Activated T-helper 1 cell treated with Interleukin-2 at 50 U/mL for 16 hours (primary cell): ENCODE measurements at places on chromosomes 7 and 10.

- no peak for DNase-seq
Measured at GRCh38 chr7:66239467-66239856, 34.3 kb downstream of the TPST1 start.

GRCh38 chr10:11242443-11243387 is 225.0 kb downstream of the CELF2 start:
- DNase-seq, result no peak

- no peak for DNase-seq
Measured at GRCh38 chr10:87702973-87703294, 43.3 kb downstream of the PAPSS2 start.

- DNase-seq, result no peak
Measured at GRCh38 chr7:102289057-102289456, 2.4 kb downstream of the SH2B2 start.

DNA sequence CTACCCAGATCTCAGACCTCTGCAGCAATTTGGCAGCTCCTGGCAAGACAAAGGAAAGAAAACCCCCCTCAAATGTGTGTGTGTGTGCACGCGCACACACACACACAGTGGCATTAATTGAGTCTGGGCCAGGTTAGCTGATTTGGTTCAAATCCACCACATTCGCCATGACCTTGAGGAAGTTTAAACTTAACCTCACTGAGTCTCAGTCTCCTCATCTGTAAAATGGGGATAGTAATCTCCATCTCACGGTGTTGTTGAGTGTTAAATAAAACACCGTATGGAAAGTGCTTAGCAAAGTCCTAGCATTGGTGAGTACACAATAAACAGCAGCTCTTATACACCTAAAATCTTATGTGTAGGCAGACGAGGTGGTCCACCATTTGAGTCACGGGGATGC is 4.9 kb downstream of the LOXL4 start:
- DNase-seq, result no peak

DNA sequence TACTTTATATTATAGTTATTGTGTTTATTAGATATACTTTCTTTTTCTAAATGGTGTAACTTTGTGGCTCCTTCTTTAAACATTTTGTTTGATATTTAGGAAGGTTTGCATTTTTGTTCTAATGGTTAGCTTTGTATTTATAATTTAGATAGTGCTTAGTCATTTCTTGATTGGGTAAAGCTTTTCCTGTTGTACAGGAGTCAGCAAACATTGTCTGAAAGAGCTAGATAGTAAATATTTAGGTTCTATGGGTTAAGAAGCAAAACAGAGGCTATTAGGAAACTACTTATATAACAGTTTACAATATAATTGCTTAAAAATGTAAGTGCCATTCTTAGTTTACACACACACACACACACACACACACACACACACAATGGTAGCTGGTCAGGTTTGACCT is 70.6 kb upstream of the CCDC6 start:
- DNase-seq, result no peak

DNA sequence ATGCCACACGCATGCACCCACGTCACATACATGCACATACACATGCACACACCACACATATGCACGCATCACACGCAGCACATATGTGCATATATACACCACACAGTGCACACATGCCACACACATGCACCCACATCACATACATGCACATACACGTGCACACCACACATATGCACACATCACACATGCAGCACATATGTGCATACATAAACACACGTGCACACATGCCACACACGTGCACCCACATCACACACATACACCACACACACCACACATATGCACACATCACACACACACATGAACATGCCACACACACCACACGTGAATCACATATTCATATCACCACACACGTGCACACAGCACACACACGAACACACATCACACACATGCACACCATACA is 338.8 kb downstream of the PTPRN2 start:
- DNase-seq, result no peak

GRCh38 chr7:11858026-11858425 is 26.0 kb upstream of the THSD7A start:
- no peak for DNase-seq

DNA sequence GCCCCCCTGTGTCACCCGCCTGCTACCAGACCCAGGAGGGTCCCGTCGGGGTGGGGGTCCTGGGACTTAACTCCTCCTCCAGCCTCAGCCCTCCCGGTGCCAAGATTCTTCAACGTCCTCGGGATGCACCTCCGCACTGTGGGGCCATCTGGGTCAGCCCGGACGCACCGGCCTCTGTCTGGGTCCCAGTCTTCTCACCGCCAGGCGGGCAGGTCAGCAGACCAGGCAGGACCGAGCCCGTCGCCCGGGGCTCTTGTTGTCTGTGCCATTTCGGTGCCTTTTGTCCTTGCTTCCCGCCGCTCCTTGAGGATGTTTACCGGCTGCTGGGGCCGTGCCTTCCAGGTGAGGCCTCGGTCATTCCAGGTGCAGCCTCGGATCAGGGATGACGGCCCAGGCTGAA is 32.1 kb upstream of the PSMG3 start:
- DNase-seq, result no peak

GRCh38 chr10:85448716-85449115 is 917.9 kb downstream of the GRID1 start:
- no peak for DNase-seq

GRCh38 chr7:55303220-55303619 is 61.9 kb upstream of the LANCL2 start:
- DNase-seq, result no peak

- DNase-seq, result no peak
Measured at GRCh38 chr10:48254750-48255512, 19.6 kb downstream of the FRMPD2 start.

- no peak for DNase-seq
Measured at GRCh38 chr10:130387936-130388580, 251.9 kb downstream of the GLRX3 start.

- DNase-seq, result no peak
Measured at GRCh38 chr7:29350351-29350750, 155.8 kb downstream of the CHN2 start.

DNA sequence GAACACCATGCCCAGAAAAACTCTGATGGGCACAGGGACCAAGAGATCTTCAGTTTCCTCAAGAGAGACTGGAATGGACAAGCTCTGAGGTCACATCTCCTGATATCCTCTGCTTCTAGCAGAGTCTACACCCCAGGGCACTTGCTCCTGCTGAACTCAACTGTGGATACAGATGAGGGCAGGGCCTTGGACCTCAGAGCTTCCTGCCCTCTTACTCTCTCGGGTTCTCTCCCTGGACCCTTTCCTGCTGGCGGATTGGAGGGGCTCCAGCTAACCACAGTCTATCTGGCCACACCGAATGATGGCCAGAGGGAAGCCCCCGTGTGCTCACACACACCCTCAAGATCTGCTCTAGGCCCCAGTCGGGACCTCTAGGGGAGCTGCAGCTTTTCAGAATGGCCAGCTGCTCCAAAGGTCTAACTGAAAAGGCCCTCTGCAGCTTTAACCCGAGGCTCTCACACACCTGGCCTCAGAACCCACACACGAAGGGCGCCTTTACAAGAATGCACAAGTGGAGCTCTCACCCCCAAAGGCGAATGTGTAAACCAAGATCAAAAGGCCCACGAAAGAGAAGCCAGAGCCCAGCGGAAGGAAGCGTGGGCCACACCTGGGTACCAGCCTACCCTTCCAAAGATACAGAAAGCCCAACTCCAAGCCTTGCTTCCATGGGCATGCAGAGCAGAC is 65.5 kb downstream of the FAM53B start:
- no peak for DNase-seq

GRCh38 chr7:121313220-121313792 is 15.5 kb upstream of the WNT16 start:
- no peak for DNase-seq

DNA sequence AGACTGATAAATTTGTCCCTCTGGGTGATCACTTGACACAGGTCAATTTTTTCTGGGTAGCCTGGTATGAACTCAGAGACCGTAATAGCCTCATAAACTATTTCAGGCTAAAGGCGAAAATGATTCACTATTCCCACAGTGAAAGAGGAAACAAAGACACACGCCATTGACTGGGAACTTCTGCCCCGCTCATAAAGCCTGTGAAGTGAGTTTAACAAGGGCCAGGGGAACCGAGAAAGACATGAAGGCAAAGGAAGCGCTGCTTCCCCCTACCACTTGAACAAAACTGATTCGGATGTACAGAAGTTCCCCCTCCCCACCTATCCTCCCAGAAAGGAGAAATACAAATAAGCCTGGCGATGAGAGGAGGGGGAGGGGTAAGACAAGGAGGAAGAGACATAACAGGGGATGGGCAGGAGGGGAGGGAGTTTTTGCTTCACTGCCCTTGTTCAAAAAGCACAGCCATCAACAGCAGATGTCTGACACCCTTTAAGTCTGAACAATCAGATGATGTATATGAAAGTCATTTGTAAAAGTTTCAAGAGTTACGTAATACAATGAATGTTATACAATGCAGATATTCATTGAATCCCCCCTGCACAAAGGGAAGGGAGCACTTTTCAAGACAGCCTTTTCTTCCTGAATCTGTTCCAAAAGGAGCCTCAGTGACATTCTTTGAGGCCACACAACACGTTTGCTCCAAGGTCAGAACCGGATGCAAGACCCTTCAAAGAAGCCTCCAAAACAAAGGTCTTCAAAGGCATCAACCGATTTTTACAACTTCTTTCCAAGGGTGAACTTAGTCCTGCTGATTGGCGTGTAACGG is 734 bp downstream of the ABCB4 start:
- no peak for DNase-seq

DNA sequence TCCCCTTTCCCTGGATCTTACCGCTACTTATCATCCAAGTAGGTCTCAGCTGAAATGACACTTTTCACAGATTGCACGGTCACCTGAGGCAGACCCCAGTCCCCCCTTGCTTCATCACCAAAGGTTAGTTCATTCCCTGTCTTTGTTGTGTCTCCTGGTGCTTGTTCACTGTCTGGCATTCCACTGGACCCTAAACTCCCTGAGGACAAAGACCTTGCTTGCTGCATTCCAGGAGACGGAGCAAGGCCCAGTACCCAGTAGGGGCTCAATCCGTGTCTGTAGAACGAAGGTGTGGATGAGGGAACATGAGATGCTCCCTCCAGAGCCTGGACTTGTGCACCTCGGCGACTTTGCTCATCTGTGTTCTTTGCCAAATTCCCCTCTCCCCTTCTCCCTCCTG is 160.0 kb downstream of the RAB11FIP2 start:
- no peak for DNase-seq

DNA sequence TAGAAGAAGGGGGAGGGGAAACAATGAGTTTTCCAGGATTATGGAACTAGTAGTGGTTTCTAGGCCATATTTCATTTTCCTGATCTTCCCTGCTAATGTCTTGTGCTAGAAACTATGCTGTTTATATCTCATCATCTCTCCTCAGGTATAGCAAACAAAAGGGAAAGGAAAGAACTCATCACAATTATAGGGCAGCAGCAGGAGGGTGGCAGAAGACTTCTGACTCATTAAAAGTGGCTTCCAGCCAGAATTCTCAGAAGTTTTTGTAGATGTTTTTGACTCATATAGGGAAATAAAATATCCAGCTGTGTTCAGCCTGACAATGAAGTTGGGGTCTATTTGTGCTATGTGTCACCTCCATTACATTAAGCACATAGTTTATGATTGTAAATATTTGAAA is 6.5 kb downstream of the AHR start:
- no peak for DNase-seq

- DNase-seq, result no peak
Measured at GRCh38 chr7:35971133-35971891, 170.5 kb downstream of the SEPTIN7 start.

- DNase-seq, result no peak
Measured at GRCh38 chr7:43505412-43505811, 77.5 kb upstream of the STK17A start.

- no peak for DNase-seq
Measured at GRCh38 chr10:86931872-86932271, 25.5 kb downstream of the MMRN2 start.

DNA sequence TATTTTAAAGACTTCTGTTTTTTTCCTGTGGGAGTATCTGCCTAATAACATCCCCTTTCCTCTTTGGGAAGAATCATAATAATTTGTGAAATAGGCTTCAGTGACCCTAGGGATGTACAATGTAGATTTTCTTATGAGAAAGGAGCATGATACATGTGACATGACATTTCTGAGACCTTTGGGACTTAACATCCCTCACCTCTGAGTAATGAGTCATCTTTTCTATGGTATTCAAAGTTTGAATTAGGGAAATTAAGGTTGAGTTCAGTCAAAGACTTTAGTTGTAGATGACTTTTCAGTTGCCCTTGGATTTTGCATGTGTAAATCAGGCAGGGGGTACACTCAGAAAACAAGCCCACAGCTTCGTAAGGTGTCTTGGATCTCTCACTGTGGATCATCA is 14.3 kb downstream of the GRK5 start:
- no peak for DNase-seq

DNA sequence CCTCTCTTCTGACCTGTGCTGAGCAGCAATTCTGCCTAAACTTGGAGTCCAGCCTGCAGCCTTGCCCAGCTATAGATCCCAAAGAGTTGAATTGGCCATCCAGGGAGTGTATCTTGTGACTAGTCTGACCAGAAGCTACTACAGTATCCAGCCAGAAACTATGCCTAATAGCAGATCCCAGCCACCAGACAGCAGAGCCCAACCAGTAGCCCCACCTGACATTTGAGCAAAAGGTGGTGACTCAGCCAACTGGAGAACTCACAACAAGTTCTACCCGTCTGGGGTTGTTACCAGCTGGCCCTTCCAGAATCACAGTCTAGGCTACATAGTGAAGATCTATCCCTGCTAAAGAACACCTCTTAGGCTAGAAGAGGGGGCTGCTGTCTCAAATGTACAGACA is 315.0 kb downstream of the CRPPA start:
- no peak for DNase-seq

DNA sequence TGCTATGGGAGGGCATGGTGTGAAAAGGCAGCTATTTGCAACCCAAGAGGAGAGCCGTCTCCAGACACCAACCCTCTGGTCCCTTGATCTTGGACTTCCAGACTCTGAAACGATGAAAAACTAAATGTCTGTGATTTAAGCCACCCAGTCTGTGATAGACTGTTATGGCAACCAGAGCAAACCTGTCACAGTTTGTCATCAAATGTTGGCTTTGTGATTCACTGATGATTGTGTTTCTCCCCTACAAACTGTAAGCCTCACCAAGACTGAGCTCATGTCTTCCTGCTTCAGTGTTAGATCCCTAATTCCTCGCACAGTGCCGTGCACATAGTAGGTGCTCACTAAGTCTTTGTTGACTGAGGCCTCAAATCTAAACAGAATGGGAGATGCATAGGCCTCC is 224.6 kb upstream of the PITRM1 start:
- DNase-seq, result no peak

DNA sequence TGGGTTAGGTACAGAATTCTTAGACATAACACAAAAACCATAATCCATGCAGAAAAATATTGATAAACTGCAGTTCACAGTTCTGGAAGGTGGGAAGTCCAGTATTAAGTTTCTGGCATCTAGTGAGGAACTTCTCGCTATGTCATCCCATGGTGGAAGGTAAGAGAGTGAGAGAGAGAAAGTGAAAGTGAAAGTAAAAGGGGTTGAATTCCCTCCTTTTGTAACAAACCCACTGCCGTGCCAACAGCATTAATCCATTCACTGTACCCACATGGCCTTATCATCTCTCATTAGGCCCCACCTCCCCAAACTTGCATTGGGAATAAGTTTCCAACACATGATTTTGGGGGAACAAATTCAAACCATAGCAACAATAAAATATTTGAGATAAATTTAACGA is 17.1 kb downstream of the ZNF485 start:
- no peak for DNase-seq
